ENCODE measurements at places on chromosomes 7 and 10.
A peak's percentile ranks its signal among the peaks of the same experiment; 100 is the strongest.

DNA sequence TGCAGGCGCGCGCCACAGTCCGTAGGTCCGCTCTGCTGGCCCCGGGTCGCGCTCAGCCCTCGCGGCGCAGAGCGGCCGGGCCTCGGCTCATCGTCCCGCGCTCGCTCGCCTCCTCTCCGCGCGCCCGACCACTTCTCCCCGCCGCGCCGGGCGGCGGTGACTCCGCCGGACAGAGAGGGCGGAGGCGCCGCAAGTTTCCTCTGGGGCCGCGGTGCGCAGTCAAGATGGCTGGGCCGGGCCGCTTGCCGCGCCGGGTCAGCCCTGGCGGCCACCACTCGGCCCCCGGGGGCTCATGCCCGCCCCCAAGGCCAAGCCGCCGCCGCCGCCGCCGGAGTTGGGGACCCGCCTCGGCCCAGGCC is 441 bp downstream of the FZD8 start:
- peak; percentile 76 for DNase-seq

DNA sequence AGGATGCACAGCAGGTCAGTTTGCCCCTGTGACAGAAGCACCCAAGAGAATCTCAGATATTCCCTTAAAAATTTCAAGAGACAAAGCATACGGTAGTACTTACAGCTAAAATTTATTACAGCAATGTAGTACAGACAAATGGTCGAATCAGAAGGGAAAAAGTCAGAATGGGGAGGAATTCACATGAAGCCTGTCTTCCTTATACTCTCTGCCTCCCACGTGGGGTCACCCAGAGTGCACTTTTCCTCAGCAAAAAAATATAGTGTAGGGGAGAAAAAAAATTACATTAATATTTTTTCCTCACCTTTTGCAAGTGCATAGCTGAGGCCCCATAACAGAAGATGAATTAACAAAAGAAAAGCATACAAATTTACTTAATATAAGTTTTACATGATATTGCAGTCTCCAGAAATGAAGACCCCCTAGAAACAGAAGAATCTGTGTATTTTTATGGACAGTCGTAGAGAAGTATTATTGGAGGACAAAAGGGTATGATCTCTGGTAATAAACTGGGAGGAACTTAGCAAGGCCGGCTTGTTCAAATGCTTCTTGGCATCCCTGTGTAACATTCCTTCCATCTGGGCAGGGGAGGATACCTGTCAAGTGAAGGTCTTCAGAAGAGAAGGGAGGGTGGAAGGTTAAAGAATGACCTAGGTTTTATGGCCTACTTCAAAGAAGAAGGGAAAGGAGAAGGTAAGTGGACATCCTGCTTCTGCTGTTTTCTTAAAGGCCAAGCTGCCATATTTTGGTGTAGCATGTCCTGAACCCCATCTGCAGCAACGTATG is 270.6 kb upstream of the MAGI2 start:
- DNase-seq, result no peak

DNA sequence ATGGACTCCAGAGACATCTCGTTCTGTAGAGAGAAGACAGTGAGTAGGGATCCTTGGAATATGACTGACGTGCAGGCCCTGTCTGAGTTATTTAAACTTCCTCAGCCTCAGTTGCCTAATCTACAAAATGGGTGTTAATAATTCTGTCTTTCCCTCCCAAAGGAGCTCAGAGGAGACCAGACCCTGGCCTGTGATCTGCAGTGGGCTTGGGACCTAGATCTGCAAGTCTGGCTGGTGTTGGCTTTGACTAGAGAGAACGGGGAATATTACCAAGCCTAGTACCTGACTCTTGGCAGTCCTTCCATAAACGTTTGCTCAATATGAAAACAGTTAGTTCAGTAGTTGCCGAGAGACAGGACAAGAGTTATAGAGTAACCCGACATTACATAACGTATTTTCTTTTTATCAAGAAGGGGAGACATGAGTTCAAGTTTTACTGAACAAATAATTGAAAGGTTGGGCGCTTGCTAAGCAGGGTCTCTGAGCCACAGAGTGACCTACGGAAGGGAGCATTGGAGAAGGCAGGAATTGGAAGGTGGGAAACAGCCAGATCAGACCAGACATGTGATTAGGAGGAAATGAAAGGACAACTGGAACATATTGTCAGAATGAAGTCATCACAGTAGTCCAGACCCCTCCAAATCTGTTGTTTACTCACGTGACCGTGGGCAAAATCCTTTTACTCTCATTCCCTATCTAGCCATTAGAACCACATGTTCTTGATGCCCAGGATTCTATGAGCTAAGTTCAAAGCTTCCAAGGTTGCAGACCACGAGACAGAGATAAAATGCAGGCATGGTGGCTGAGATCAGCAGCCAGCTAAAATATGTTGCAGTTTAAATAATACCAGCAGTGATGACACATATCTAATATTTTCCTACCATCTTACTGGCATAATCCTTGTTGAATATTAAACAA is 10.9 kb upstream of the CYP3A4 start:
- DNase-seq, result no peak

GRCh38 chr10:19702215-19702614 is 114.0 kb upstream of the PLXDC2 start:
- no peak for DNase-seq

DNA sequence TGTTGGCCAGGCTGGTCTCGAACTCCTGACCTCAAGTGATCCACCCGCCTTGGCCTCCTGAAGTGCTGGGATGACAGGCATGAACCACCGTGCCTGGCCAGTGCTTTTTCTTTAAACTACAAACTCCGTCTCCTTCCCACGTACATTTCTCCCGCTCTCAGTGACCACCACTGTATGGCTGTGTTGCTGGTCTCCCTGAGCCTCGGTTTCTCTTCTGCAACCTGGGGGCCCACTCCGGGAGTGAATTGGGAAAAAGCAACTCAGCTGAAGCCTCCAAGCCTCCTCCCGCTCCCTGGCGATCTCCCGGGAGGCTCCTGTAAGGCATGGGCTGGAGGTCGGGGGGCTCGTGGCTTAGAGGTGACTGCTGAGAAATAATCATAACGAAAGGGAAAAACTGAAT is 136.3 kb downstream of the ELFN1 start:
- no peak for DNase-seq

DNA sequence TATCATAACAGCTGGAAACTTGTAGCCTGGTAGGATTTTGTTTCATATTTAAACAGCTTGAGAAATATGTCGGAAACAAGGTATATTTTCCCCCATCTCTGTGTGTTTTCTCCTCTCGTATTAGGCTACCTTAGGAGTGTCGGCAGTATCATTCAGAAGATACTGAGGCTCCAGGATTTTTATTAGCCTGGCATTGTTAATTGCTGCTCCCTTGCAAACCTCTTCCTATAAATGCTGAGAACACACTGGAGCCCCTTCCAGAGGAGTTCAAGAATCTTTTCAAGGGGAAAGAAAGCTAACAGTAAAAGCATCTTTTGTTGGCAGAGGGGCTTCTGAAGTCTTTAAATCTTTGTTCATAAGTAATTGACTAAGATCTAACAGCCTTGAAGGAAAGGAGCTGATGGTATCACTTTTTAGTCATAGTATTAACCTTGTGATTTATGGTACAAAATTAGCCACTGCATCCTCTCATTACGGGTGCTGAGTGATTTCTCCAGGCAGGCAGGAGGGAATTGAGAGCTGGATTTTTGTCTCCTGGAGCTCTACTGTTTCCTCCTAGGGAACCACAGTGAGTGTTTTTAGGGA is 998.7 kb downstream of the LRMDA start:
- DNase-seq, result no peak
